Central memory CD4-positive, alpha-beta T cell (primary cell): ENCODE measurements at places on chromosomes 11 and 22.

DNA sequence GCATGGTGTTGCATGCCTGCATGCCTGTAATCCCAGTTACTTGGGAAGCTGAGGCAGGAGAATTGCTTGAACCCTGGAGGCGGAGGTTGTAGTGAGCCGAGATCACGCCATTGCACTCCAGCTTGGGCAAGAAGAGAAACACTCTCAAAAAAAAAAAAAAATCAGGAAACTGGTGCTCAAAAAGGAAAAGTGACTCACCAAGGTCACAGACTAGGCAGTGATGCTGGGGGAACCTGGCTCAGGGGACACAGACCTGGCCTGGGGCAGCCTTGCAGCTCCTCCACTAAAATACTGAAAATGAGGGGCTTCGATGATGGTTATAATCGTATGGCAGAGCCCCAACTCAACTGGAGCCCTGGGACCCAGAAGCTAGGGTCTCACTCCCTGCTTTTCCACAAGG, 8.1 kb upstream of the SLC35E4 start:
- no peak for DNase-seq

DNA sequence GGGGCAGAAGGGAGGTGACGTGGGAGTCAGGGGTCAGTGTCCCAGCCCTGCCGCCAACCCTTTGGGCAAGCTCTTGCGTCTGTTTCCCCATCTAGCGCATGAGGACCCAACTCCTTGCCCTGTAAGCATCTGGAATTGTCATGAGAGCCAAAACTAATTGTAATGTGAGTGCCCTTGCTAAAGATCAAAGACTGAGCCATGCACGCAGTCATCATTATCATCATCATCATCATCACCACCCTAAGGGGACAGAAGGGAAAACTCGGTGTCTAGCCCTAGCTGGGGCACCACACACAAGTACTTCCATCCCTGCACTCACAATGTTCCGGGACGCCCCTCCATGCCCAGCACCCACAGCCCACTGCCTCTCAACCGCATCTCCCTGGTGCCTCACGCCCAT, 2.5 kb downstream of the LIF start:
- no peak for DNase-seq

DNA sequence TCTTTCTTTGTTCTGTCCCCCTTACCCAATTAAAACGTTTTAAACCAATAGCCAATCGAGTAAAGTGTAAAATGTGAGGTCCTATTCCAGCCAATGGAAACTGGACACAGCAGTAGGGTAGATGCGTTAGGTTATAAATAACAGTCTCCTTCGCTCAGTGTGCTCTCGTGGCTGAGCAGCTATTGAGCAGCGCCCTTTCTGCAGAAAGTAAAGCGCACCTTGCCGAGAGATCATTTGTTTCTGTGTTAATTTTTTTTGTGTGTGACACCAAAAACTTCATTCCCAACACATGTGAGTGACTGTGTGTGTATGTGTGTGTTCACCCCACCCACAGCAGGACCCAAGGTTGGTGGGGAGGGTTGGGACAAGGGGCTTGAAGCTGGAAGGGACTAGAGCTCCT, 7.2 kb upstream of the TTLL1 start:
- no peak for DNase-seq

DNA sequence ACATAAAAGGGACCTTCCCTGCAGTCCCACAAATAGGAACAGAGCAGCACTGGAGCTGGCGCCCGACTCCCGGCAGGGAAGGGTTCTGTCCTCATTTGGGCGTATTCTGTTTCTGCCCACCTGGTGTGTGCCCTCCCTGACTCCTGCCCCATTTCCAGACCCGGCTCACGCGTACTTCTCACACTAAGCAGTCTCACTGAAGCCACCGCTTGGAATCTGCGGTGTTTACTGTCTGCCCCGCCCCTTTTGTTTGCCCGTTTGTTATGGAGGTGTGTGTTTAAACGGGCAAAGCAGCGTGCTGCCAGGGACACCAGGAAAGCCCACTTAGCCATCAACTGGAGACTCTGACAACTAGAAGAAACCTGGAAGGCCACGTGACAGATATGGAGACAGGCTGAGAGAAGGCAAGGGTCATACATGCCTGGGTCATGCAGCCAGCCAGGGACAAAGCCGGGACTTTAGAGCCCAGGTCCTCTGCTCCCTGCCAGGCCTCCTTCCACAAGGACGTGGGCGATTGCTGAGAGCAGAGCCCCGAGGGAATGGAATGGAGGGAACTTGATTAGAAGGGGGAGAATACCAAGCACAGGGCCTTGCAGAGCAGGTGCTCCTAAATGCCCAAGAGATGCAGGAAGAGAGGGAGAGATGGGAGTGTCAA, 8.7 kb upstream of the EFCAB6 start:
- DNase-seq = no peak

DNA sequence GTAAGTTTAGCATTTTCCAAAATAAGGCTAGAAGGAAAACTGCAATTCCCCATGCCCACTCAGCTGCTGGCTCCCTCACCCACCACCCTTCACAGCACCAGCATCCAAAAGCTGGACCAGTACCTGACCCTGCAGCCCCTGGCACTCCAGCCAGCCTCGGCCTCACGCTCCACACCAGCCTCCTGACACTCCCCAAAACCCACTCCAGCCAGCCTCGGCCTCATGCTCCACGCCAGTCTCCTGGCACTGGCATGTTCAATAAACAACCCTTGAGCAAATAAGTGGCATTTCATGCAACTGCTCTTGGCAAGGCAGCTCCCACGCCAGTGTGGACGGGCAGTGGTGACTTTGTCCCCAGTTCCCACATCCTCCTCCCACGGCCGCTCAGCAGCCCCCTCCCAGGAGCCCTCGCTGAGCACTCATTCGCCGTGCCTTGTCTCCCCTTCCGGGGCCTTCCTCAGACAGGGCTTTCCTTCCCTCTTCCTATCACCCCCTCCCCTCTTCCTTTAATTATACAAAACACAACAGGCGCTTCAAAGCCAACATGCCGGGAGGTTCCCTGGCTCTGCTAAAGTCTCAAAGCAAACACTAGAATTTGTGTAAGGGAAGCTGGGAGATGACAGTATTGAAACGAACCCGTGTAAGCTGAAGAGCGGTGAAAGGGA, 6.8 kb downstream of the TOLLIP start:
- no peak for DNase-seq

GRCh38 chr11:17697175-17697949, 22.0 kb upstream of the MYOD1 start:
- DNase-seq = no peak
